Peyer's patch (tissue), 4 donors: ENCODE measurements at places on chromosomes 12 and 14. TPM values are rescaled to one million over a fixed set of nuclear protein-coding genes. Genes with fewer than 3 reads are reported as not detected.

The TMEM253 gene
- total RNA-seq, result 108 TPM

The LRRK2 gene
- total RNA-seq, result 2.6 TPM

The TCP11L2 gene
- 39.9 TPM for total RNA-seq

GRCh38 chr12:79983492-79983891, 48.6 kb upstream of the PPP1R12A start:
- H3K4me1 ChIP-seq, result no peaks in the 10 kb centered on the region
- no peaks in the 10 kb centered on the region for H3K27me3 ChIP-seq
- no peak overlapping the region for H3K27ac ChIP-seq
- no peaks in the 10 kb centered on the region for H3K36me3 ChIP-seq
- H3K4me3 ChIP-seq, result no peak overlapping the region

The ANHX gene
- not detected for total RNA-seq

- H3K4me3 ChIP-seq, result no peak overlapping the region
- no peaks in the 10 kb centered on the region for H3K36me3 ChIP-seq
- no peaks in the 10 kb centered on the region for H3K27me3 ChIP-seq
Observed at GRCh38 chr14:68000511-68000910, 180.9 kb downstream of the RAD51B start.
